Uterus (tissue), 4 donors: ENCODE measurements at places on chromosomes 5 and 9. TPM values are rescaled to one million over a fixed set of nuclear protein-coding genes. Genes with fewer than 3 reads are reported as not detected.

DNA sequence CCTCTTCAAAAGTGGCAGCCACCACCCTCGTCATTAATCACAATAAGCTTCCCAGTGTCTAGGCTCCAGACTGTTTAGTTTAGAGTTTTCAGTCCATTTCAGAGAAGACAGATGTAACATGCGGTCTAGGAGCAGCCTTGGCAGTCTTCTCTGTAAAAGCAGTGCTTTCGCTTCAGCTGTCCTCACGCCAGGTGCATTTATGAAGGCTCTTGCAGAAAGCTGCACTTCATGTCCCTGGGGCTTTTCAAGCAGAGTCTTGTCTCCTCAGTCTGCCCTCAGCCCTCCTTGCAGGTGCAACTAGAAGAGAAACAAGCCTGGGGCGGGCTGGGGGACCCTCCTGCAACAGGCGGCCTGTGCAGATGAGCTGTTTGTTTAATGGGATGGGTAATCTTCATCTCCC, 281.9 kb downstream of the DRD1 start:
- no peak for DNase-seq
- no peaks in the 10 kb centered on the region for H3K36me3 ChIP-seq
- no peaks in the 10 kb centered on the region for H3K4me1 ChIP-seq
- no peaks in the 10 kb centered on the region for H3K27me3 ChIP-seq
- H3K4me3 ChIP-seq, result no peak overlapping the region

PPP3R2 gene
- 0.07 TPM for total RNA-seq

- DNase-seq, result no peak
- no peaks in the 10 kb centered on the region for H3K4me1 ChIP-seq
- H3K27me3 ChIP-seq, result no peaks in the 10 kb centered on the region
- H3K27ac ChIP-seq, result no peak overlapping the region
Measured at GRCh38 chr9:113462781-113463286, 693 bp upstream of the RGS3 start.

DNA sequence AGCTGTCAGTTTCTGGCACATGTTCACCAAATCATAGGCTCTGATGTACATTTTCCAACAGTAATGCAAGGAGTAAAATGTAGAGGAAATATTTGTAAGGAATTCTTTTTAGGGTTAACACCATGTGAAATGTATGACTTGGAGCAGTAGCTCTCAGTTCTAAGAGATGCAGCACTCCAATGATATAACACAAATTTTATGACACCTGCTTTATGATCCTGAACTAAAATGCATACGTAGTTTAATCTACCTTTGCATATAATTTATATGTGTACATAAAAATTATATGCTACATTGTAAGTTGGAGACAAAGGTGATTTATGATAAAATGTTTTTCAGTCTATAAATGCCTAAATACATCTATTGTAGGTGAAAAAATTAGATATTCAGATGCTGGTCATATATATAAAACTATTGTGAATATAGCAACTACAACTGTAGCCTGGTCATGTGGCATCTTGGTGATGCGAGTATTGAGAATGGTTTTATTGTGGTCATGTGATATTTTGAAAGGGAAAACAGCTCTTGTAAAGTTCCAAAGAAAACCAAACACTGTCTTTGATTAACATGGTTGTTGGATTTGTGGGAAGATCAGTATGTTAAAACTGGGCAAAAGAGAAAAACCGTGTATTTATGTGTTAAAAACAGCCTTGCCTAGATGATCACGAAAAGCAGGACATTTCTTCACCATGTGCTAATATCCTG, 171.0 kb downstream of the TRIO start:
- H3K27me3 ChIP-seq, result no peaks in the 10 kb centered on the region
- no peak for DNase-seq
- H3K36me3 ChIP-seq, result no peaks in the 10 kb centered on the region
- no peak overlapping the region for H3K27ac ChIP-seq
- no peak overlapping the region for H3K4me3 ChIP-seq

IFNK gene
- not detected for total RNA-seq

DNA sequence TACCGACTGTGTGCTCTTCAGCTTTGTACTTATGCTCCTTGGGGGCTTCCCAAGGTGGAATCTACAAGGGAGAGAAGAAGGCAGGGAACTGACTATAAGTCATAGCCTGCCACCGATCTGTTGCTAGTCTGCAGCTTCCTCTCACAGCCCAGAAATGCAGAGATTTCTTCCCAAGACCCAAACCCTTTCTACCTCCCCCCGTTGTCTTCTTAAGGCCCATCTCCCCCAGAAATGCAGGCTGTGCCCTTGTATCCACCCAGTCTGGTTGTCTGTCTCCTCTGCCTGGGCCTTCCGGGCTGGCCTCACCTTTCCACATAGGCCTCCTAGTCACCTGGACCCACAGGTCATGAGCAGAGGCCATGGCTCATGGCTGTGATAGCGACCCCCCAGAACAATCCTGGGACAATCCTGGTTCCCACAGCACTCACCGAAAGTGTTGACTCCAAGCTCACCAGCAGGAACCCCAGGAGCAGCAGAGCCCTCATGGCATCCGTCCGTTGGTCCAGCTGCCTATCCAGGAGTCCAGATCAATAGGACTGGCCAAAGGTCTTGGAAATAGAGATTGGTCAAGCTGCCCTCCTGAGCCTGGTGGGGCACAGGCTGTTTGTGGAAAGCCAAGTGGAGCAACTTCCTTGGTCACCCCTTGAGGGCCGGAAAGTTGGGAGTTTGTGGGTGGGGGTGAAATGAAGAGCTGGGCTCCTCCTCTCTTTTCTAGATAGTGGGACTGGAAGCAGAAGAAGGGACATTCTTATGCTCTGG, at the start of gene F12:
Gene F12 (minus strand): TSS at position 522 of the 759 bp plus-strand sequence. CDS start 37 bp downstream, at position 485.
- no peak within 1 kb of the TSS for H3K27ac ChIP-seq
- no peak within 1 kb of the TSS for H3K4me3 ChIP-seq
- peaks cover under 1% of the 10 kb centered on the region for H3K27me3 ChIP-seq
- no peak for DNase-seq
- H3K36me3 ChIP-seq, result no peaks in the 10 kb centered on the region

GRCh38 chr5:94173100-94173499, 431.7 kb upstream of the POU5F2 start:
- no peak overlapping the region for H3K4me3 ChIP-seq
- no peaks in the 10 kb centered on the region for H3K27me3 ChIP-seq
- no peak overlapping the region for H3K27ac ChIP-seq
- DNase-seq, result no peak
- H3K4me1 ChIP-seq, result no peaks in the 10 kb centered on the region

PCDHA7 gene
- 2.2 TPM for total RNA-seq

DNA sequence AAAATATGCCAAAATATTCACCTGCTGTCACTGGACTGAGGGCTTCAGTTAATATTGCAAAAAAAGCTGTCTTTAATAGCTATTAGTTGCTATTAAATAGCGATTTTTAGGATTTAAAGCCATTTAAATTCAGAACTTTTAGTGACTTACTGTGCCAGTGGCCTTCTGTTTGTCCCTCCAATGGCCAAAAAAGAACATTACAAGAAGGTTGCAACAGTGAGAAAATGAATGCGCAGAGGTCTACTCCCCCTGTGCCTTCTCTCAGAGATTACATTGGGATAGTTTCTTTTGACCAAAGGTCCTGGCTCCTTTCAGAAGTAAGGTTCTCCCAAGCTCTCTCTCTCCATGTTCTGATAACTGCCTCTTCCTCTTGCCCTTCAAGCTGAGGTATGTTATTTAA, 930.3 kb upstream of the ARRDC3 start:
- H3K27ac ChIP-seq, result no peak overlapping the region
- no peaks in the 10 kb centered on the region for H3K27me3 ChIP-seq
- no peak for DNase-seq
- no peaks in the 10 kb centered on the region for H3K36me3 ChIP-seq
- no peak overlapping the region for H3K4me3 ChIP-seq

DNA sequence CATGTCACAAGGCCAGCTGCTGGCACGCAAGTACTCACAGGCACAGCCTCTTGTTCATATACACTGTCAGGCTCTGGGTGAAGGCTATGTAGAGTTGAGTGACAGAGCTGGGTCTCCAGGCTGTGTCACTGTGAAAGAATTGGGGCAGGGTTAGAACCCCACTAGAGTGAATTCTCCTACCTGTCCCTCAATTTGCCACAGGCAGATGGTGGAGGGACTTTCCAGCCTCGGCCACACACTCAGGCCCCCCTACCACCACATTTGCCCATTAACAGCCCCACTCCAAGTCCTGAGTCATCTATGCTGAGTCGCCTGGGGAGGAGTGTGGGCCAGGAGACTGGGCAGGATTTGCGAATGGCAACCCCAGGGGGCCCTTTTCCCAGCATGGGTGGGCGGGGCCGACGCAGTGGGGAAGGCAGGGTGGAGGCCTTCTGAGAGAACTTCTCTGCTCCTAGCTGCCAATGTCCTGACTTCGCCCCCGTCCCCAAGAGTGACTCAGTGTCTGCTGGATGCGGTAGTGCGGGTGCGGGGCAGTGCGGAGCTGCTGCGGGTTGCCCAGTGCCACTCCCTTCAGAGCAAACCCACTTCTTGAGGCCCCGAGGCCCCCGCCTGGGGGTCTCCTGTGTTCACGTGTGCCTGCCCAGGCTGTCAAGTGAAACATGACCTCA, 50.3 kb upstream of the PSD2 start:
- no peak overlapping the region for H3K27ac ChIP-seq
- peak; percentile 57 for DNase-seq
- no peak overlapping the region for H3K4me3 ChIP-seq

SH3RF2 gene
- 0.88 TPM for total RNA-seq

DNA sequence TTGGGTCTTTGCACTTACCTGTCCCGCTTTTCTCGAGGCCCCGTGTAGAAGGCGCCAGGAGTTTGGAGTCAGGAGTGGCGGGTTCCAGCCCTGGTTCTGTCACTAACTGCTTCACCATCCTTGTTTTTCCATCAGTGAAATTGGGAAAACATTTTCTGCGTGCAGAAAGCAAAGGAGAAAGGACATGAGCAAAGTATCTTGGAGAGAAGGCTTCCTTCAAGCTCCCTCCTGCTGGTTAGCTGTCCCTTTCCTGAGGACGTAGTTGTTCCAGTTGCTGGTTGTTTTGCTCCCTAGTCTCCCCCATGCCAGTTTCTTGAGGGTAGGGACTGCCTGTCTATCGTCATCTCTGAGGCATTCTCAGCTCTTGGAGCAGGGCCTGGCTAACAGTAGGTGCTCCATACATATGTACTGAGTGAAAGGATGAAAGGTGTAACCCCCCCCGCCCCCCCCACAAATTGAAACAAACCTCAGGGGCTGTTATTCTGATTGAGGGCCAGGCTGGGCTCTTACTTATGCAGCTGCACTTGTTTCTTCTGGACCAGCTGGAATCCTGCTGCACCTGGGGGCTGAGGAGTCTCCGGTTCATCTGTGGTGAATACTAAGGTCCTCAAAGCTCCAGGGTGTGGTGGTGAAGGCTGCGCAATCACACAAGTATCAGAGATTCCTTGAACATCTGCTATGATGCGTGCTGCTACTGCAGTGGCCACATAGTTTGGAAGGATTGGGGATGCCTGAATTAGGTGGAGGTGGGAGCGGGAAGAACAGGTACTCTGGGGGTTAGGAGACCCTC, 1.0 kb downstream of the SMIM3 start:
- H3K27me3 ChIP-seq, result no peaks in the 10 kb centered on the region
- H3K4me1 ChIP-seq, result no peaks in the 10 kb centered on the region
- no peak for DNase-seq
- peak overlapping the region; percentile 86 for H3K27ac ChIP-seq
- H3K36me3 ChIP-seq, result no peaks in the 10 kb centered on the region
- H3K4me3 ChIP-seq, result peak overlapping the region; percentile 61

PCDHB3 gene
- 1.2 TPM for total RNA-seq

- H3K4me1 ChIP-seq, result no peaks in the 10 kb centered on the region
- no peak overlapping the region for H3K27ac ChIP-seq
- no peaks in the 10 kb centered on the region for H3K27me3 ChIP-seq
- H3K36me3 ChIP-seq, result no peaks in the 10 kb centered on the region
- H3K4me3 ChIP-seq, result no peak overlapping the region
Measured at GRCh38 chr5:125583321-125584139, 837.1 kb upstream of the ZNF608 start.

- no peak for DNase-seq
- no peak overlapping the region for H3K27ac ChIP-seq
- H3K27me3 ChIP-seq, result no peaks in the 10 kb centered on the region
- peaks cover 10% of the 10 kb centered on the region for H3K4me1 ChIP-seq
- H3K4me3 ChIP-seq, result no peak overlapping the region
- no peaks in the 10 kb centered on the region for H3K36me3 ChIP-seq
Measured at GRCh38 chr5:447501-447900, 4.5 kb downstream of the EXOC3 start.

CCDC171 gene
- total RNA-seq, result 30.7 TPM

DNA sequence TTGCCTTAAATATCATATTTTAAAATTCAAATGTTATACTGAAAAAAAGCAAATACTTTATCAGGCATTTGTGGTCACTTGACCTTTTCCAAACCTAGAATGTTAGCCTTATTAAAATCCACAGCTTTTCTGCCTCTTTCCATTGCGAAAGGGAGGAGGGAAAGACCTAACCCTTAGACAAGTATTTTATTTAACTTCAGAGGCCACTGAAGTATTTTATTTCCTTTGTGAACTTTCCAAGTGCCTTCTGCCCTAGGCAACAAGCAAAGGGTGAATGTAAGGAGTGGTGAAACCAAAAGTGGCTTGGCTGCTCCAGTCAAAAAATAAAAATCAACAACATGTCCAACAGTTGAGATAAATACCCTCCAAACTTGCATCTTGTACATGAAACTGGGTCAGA, 376.1 kb downstream of the EFNA5 start:
- H3K4me1 ChIP-seq, result no peaks in the 10 kb centered on the region
- no peak for DNase-seq
- no peaks in the 10 kb centered on the region for H3K27me3 ChIP-seq
- no peak overlapping the region for H3K27ac ChIP-seq
- H3K36me3 ChIP-seq, result no peaks in the 10 kb centered on the region
- H3K4me3 ChIP-seq, result no peak overlapping the region

DNA sequence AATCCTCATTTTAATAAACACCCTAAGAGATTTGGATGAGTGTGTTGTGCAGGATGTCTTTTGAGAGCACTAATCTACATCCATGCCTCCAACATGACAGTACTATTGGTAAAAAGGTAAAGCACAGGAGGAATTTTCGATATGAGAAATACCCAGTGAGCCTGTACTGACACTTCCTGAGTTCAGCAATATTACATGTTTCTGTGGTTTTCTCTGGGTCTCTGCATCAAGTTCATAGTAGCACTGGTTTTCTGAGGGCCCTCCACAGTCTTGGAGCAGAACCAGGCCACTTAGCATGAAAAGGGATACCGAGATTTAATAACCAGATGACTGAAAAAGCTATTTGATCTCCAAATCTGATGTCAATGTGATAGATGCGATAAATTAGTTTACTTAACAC, 524.1 kb downstream of the TMEM38B start:
- H3K4me1 ChIP-seq, result no peaks in the 10 kb centered on the region
- no peak overlapping the region for H3K27ac ChIP-seq
- no peak for DNase-seq
- H3K27me3 ChIP-seq, result no peaks in the 10 kb centered on the region
- no peak overlapping the region for H3K4me3 ChIP-seq
